ENCODE measurements at places on chromosomes 3 and 15.

- no peak for DNase-seq
These were observed 37.1 kb upstream of the CCK start for GRCh38 chr3:42302924-42303634.

- no peak for DNase-seq
These were observed 309.8 kb downstream of the OXSM start for GRCh38 chr3:26099692-26100091.

- DNase-seq: no peak
These were observed 91.0 kb downstream of the RAD18 start for GRCh38 chr3:8872261-8872660.

- no peak for DNase-seq
These were observed 35.7 kb downstream of the ADAMTS17 start for GRCh38 chr15:100306098-100306497.

Data from activated CD8-positive, alpha-beta memory T cell treated with anti-CD3 and anti-CD28 coated beads for 48 hours (primary cell).